Thyroid gland (tissue), 4 donors: ENCODE measurements at places on chromosomes 7 and 10. TPM values are rescaled to one million over a fixed set of nuclear protein-coding genes. Genes with fewer than 3 reads are reported as not detected.

Gene TEX47
- total RNA-seq = not detected

Gene ZP3
- total RNA-seq = 1.0 TPM

DNA sequence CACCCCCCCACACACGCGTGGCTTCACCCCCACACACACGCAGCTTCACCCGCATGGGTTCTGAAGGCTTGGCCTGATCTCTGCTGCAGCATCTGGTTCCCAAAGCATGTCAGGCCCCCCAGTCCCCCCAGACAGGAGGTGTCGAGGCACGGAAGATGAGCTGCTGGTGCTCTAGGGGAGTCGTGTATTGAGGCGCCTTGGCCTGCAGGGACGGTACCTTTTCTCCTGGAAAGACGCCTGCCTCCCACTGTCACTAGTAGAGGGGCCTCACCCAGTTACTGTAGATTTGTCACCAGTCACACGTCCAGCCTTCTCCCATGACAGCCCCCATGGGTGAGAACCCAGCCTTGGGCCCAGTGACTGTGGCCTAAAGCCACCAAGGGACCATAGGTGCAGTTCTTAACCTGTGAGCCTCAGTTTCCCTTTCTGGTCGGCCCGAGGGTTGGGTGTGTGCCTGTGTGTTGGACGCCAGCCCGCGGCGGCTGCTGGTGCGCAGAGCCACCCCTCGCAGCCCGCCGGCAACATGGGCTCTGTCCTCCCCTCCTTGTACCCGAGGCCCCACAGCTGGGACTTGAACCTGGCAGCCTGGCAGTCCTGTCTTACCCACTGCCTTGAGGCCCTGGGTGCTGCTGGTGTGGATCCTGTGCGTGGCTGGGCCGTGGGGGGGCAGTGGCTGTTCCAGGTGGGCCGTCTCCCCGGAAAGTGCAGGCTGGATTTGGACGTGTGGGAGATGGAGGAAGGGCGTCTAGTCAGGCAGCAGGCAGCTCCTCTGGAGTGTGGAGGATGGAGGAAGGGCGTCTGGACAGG, 81.7 kb downstream of the NKX6-2 start:
- DNase-seq = no peak

DNA sequence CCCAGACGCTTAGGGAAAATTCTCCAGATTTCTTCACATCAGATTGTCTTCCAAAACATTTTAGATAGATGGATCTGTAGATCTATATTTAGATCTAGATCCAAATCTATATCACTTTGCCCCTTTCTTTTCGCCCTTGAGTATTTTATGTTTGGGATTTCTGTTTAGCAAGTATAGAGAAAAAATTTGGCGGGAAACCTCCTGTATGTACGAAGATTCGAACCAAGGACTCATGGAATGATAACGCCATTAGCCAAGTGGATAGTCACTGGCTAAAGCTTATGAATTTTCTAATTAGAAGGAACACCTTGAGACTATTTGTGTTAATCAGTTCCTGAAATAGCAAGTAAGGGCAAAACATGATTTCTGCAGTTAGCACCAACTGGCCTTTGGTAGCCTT, 1.2 kb downstream of the THNSL1 start:
- DNase-seq = no peak

- DNase-seq = peak; percentile 63
Measured at GRCh38 chr7:140672382-140673062, at the start of gene ADCK2. ADCK2 (plus strand) TSS chr7:140672945; CDS start chr7:140673331, 386 bp downstream.

DNA sequence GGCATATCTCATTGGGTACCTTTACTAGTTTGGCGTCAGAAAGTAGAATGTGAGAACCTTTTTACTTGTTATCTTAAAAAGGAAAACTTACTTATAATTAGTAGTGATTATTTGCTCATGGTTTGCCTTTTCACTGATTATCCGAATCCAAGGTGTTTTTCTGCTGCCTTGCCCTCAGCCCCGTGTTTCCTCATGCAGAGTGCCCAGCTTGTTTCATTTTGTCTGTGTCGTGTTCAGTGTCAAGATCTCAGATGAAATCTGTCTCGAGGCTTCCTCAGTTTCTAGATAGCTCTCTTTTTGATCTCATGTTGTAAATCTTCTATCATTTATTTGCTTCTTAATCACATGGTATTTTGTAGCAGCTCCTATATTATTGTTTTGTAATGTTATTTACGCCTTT, 30.1 kb downstream of the RPA3 start:
- no peak for DNase-seq

GRCh38 chr10:69247313-69247710, 27.2 kb downstream of the HKDC1 start:
- no peak for DNase-seq

DNA sequence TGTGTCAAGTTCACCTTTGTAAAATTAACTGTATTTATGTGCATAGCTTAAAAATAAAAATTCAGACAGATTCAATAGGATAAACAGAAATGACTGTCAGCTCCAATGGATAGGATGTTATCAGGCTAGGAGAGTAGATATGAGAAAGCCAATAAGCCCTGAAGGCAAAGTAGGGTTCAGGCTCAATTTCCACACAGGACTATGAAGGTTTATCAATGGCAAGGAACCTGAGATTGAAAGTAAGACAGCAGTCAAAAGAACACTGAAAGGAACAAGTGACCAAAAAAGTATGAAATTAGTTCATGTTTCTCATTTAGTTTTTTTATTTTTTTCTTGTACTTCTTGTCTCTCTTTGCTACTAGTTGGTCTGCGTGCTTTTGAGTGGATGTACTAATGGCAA, 121.4 kb downstream of the ELMO1 start:
- DNase-seq = no peak
